ENCODE measurements at places on chromosomes 1 and 21.

GRCh38 chr1:8541961-8542521, 224.1 kb downstream of the SLC45A1 start:
- DNase-seq: no peak

DNA sequence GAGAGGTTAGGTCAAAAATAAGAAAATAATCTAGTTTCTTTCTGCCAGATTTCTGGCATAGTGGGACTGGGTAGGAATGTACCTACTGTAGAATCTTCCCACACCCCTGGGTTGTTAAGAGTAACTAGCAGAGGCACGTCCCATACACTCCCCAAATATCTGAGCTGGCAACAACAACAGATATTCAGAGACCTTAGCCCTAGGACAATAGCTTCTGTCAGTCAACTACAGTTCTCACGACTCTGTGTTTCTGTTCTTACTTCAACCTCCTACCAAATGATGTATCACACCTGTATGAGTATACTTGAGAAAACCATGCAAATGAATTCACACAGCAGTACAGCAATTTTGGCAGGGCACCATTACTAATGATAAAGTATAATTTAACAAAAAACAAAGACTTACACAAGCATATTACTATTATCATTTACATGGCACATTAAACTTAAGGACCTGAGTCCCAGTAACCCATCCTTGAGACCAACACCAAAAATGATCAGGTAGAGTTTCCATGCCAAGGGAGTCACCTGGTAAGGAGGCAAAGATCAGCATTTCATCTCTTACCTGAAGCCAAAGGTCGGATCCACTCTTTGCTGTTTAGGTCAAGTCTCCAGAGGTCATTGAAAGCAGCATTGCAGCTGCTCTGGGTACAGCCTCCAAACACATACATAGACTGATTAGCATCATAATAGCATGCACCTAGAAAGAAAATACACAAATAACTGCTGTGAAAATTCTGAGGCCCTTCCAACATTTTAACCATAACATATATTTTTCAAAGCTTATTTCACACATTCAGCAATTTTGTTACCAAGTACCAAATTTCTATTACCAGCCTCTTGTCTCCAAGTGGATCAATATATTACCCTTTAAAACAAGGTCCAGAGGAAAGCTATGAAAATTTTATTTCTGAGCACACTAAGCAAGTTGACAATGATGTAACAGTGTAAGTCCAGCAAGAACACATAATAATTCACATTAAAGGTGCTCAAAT, 57.5 kb upstream of the CPLANE2 start:
- no peak for DNase-seq

GRCh38 chr1:25360596-25361581, 22.8 kb downstream of the TMEM50A start:
- no peak for DNase-seq

DNA sequence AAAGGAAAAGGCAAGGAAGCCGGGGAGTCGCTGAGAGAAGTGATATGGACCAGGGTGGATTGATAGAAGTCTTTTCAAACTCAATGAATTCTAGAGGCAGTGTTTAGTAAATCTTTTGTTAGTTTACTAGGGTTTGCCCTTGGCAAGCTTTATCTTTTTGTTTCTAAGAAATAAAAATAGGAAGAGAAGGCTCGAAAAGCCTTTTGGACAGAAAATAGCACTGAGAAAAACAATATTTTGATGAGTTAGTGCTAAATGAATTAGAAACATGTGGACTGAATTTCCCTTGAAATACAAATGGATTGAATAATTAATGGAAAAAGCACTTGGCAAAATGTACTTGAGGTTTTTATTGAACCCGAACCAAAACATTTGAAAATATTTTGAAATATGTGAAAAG, 121.8 kb upstream of the SPAG17 start:
- no peak for DNase-seq

GRCh38 chr1:107871687-107872395, 93.1 kb downstream of the VAV3 start:
- DNase-seq: no peak

DNA sequence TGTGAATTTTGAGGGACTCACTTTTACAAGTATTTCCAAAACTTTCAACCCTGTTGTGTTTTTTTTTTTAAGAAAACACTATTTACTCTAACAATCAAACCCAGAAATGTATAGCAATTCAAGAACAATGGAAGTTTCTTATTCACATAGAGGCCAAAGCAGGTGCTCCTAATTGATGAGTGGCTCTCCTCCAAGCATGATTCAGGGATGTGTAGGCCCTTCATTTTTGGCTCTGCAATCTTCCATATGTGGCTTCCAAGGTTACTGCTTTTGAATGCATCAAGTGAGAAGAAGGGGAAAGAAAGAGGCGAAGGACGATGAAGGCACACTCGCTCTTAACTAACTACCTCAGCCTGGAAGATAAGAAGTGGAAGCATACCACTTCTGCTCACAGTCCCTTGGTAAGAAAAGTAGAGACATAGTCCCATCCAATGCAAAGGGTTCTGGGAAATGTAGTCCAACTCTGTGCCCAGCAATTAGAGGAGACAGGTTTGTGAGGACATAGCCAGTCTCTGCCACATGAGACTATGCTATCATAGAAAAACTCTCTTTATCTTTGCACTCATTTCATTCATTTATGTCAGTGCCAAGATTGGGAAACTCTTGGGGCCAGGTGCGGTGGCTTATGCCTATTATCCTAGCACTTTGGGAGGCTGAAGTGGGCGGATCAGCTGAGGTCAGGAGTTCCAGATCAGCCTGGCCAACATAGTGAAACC, 46.0 kb downstream of the OPTC start:
- no peak for DNase-seq

- no peak for DNase-seq
Measured at GRCh38 chr1:2469103-2469940, 6.8 kb upstream of the PLCH2 start.

DNA sequence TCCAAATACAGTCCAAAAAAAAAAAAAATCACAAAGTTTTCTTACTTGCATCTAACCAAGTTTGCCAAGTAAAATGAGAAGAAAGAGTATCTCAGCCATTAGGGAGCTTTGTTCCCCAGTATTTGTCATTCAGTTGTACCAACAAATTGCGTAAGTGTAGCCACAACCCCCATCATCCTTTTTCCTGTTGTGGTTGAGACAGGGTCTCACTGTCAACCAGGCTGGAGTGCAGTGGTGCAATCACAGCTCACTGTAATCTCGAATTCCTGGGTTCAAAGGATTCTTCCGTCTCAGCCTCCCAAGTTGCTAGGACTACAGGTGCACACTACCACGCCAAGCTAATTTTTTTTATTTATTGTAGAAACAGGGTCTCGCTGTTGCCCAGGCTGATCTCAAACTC, 9.5 kb downstream of the STX6 start:
- DNase-seq: no peak

Data from muscle of arm (tissue), 14 donors.